ENCODE measurements at places on chromosomes 1 and 21.

- peaks cover 8% of the 10 kb centered on the region for H3K4me1 ChIP-seq
- no peak overlapping the region for H3K27ac ChIP-seq
- peak; percentile 60 for DNase-seq
- no peaks in the 10 kb centered on the region for H3K36me3 ChIP-seq
- no peaks in the 10 kb centered on the region for H3K27me3 ChIP-seq
- no peak overlapping the region for H3K4me3 ChIP-seq
These were observed 115.6 kb upstream of the SLC45A1 start for GRCh38 chr1:8202182-8202905.

DNA sequence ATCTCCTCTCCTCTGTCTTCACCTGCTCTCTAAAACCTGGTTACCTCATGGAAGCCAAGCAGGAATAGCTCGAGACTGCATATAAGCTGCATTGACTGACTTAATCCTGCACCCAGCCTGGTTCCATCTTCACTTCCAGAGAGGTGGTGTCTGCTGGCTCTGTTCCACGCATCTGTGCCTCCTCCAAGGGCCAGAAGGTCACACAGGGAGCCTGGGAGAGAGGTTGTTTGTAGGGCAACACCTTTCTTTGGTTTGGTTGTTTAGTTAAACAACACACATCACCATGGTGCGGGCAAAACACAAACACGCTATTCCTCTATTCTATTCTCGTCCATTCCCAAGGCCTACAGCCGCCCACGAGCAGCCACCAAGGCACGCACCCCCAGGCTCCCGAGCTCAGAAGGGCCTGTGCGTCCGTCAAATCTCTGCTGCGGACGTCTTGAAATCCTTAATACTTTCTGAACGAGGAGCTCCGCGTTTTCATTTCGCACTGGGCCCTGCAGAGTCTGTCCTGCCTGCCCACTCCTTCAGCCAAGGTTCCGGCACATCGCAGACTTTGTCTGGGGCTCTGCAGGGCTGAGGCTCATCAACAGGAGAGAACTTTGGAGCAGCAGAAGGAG is 116.2 kb downstream of the RIPK4 start:
- no peak overlapping the region for H3K27ac ChIP-seq
- H3K36me3 ChIP-seq: no peaks in the 10 kb centered on the region
- no peaks in the 10 kb centered on the region for H3K4me1 ChIP-seq
- H3K4me3 ChIP-seq: no peak overlapping the region
- DNase-seq: no peak
- no peaks in the 10 kb centered on the region for H3K27me3 ChIP-seq

- H3K27ac ChIP-seq: no peak overlapping the region
- H3K27me3 ChIP-seq: no peaks in the 10 kb centered on the region
- no peaks in the 10 kb centered on the region for H3K36me3 ChIP-seq
- no peaks in the 10 kb centered on the region for H3K4me1 ChIP-seq
These were observed 65.8 kb upstream of the RAB4A start for GRCh38 chr1:229204921-229205777.

DNA sequence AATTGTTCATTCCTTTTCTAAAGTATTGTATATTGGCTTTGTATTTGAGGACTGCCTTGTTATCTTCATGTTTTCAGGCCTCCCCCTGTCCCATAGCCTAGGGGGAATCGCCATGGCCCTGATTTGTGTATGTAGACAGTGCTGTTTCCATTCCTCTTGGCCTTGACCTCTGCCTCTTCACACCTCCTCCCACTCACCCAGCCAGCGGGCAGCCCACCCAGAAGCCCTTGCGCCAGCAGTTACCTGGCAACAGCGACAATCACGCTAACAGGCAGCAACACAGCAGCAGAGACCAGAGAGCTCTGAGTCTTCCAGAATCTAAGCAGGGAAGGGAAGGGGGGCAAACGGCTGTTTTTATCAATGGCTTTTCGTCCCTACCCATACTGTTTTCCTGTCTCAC is 50.0 kb upstream of the NPL start:
- no peaks in the 10 kb centered on the region for H3K27me3 ChIP-seq
- H3K27ac ChIP-seq: no peak overlapping the region
- H3K4me1 ChIP-seq: no peaks in the 10 kb centered on the region
- H3K36me3 ChIP-seq: no peaks in the 10 kb centered on the region
- DNase-seq: no peak
- H3K4me3 ChIP-seq: no peak overlapping the region

- H3K27ac ChIP-seq: no peak overlapping the region
- no peak overlapping the region for H3K4me3 ChIP-seq
- no peaks in the 10 kb centered on the region for H3K27me3 ChIP-seq
- no peak for DNase-seq
- H3K36me3 ChIP-seq: no peaks in the 10 kb centered on the region
These were observed 156.2 kb downstream of the RHOU start for GRCh38 chr1:228891272-228892034.

GRCh38 chr1:75764057-75764655 is 21.9 kb upstream of the RABGGTB start:
- no peak overlapping the region for H3K4me3 ChIP-seq
- H3K27me3 ChIP-seq: no peaks in the 10 kb centered on the region
- no peaks in the 10 kb centered on the region for H3K36me3 ChIP-seq
- no peak overlapping the region for H3K27ac ChIP-seq

- H3K4me1 ChIP-seq: no peaks in the 10 kb centered on the region
- no peak overlapping the region for H3K4me3 ChIP-seq
These were observed 122.7 kb downstream of the HMGB4 start for GRCh38 chr1:33986390-33987095.

DNA sequence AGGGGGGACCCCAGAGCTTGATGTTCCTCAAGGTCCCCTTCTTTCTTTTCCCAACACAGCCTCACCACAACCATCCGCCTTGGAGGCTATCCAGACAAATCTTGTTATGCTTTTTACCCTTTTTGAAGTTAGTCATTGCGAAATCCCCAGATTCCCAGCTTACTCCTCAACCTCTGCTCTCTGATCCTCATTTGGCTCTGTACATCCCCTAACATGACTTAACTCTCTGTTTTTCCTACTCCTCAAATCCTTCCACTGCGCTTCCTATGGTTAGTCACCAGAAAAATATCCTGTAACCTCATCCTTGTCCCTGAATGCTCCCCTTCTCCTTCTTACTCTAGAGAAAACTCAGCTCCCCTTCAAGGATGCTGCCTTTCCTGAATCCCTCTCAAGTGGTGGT is 189.1 kb upstream of the POU3F1 start:
- no peak overlapping the region for H3K4me3 ChIP-seq
- no peak for DNase-seq
- H3K27me3 ChIP-seq: peaks cover 6% of the 10 kb centered on the region
- no peak overlapping the region for H3K27ac ChIP-seq

GRCh38 chr21:46553993-46554392 is 50.9 kb downstream of the S100B start:
- H3K36me3 ChIP-seq: peaks cover 18% of the 10 kb centered on the region
- peaks cover 1% of the 10 kb centered on the region for H3K4me1 ChIP-seq
- H3K27ac ChIP-seq: no peak overlapping the region

DNA sequence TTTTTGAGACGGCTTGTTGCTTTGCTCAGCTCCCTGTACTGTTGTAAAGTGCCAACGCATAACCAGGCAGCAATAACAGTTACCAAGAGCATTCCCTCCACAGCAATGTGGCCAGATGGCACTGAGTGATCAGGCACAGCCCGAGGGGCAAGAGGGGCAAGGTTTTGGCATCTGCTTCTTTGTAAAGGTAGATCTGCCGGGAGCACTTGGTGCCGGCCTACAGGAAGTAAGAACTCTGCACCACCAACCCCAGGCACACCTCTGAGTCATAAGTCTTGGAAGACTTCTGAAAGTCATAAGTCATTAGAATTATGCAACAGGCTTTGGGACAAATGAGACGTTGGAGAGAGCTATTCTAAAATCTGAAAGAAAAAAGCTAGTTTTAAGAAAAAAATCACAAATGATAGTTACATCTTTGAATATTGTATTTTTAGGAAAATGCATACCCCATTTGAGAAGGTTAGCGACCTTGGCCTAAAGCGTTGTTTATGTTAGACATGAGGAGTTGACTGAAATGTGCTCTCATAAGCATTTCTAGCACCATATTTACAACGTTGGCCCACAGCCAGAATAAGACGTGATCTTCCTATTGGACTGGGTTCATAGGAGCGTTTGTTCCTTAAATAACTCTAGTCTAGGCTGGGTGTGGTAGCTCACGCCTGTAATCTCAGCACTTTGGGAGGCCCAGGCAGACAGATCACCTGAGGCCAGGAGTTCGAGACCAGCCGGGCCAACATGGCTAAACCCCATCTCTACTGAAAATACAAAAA is 37.7 kb upstream of the MAP10 start:
- no peak overlapping the region for H3K4me3 ChIP-seq
- H3K27ac ChIP-seq: no peak overlapping the region
- H3K27me3 ChIP-seq: no peaks in the 10 kb centered on the region
- no peaks in the 10 kb centered on the region for H3K36me3 ChIP-seq
- H3K4me1 ChIP-seq: no peaks in the 10 kb centered on the region

DNA sequence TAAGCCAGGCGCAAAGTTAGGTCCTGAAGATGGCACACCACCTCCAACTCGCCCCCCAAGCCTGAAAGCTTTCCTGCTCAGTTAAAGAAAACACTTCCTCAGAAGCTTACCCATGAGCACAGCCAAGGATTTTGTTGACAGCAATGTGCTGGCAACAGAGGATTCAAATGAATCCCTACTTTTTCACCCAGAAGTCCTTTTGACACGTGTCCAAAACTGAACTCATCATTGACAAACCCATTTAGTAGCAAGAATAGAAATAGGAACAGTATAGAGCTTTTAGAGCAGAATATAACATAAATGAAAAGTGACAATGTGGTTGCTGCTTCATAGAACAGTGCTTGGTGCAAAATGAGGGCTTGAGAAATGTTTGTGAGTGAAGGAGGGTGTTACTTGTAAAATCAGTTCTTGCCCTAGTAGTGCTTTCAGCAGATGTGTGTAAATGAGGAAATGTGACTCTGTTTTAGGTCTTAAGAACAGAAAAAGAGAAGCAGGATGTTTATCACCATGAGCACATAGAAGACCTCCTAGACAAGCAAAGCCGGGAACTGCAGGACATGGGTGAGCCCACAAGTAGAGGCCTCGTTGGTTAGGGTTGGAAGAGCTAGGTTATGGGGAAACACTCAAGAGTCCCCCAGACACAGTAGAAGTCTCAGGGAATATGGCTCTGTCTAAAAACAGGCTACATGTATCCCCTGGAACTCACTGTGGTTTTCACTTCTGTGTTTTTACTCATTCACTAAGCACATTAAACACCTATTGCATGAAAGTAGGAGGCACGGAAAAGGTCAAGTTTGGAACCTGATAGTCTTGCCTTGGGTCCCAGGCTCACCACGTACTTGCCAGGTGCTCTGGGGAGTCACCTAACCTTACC is 48.6 kb upstream of the TMEM125 start:
- H3K4me1 ChIP-seq: peaks cover 4% of the 10 kb centered on the region
- H3K27ac ChIP-seq: no peak overlapping the region
- H3K36me3 ChIP-seq: no peaks in the 10 kb centered on the region

GRCh38 chr1:229066591-229066990 is 204.3 kb upstream of the RAB4A start:
- no peak overlapping the region for H3K4me3 ChIP-seq
- H3K27me3 ChIP-seq: no peaks in the 10 kb centered on the region
- DNase-seq: no peak

GRCh38 chr1:93629101-93630059 is 52.3 kb downstream of the BCAR3 start:
- no peaks in the 10 kb centered on the region for H3K27me3 ChIP-seq
- H3K27ac ChIP-seq: peak overlapping the region; percentile 19
- DNase-seq: peak; percentile 82
- no peak overlapping the region for H3K4me3 ChIP-seq
- no peaks in the 10 kb centered on the region for H3K36me3 ChIP-seq

GRCh38 chr1:228448372-228448771 is 31.7 kb upstream of the TRIM17 start:
- H3K27ac ChIP-seq: no peak overlapping the region
- H3K27me3 ChIP-seq: peaks cover 28% of the 10 kb centered on the region
- no peak for DNase-seq
- H3K4me3 ChIP-seq: no peak overlapping the region
- H3K4me1 ChIP-seq: no peaks in the 10 kb centered on the region

GRCh38 chr1:21295002-21295401 is 4.7 kb upstream of the ECE1 start:
- DNase-seq: peak; percentile 59
- no peak overlapping the region for H3K4me3 ChIP-seq
- H3K4me1 ChIP-seq: peaks cover 35% of the 10 kb centered on the region
- H3K27me3 ChIP-seq: no peaks in the 10 kb centered on the region
- peak overlapping the region; percentile 36 for H3K27ac ChIP-seq
- no peaks in the 10 kb centered on the region for H3K36me3 ChIP-seq

DNA sequence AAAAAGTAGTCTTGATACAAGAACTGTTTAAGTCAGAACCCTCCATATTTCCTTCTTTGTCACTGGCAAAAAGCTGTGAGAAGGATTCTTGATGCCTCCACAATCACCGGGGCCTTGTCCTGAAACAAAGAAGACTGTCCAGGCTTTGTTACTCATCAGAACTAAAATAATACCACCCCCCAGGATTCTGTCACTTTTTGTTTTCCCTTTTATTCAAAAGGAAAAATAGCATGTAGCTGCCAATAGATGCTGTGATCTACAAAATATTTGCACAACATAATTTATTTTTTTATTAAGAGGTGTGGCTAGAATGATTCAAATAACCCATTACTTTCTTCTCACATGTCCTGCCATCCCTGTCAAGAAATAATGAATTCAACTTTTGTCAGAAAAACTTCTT is 173.7 kb downstream of the LYPLAL1 start:
- no peak overlapping the region for H3K27ac ChIP-seq
- H3K4me1 ChIP-seq: no peaks in the 10 kb centered on the region
- no peaks in the 10 kb centered on the region for H3K27me3 ChIP-seq
- no peak overlapping the region for H3K4me3 ChIP-seq

Data from endothelial cell of umbilical vein (primary cell).